Stimulated activated CD8-positive, alpha-beta memory T cell treated with anti-CD3 and anti-CD28 coated beads, Interleukin-7, amount 100 ng/mL, for 1 hour (primary cell): ENCODE measurements at places on chromosomes 5 and 9.

- DNase-seq: no peak
Observed at GRCh38 chr9:1522219-1522767, 472.1 kb downstream of the DMRT2 start.

DNA sequence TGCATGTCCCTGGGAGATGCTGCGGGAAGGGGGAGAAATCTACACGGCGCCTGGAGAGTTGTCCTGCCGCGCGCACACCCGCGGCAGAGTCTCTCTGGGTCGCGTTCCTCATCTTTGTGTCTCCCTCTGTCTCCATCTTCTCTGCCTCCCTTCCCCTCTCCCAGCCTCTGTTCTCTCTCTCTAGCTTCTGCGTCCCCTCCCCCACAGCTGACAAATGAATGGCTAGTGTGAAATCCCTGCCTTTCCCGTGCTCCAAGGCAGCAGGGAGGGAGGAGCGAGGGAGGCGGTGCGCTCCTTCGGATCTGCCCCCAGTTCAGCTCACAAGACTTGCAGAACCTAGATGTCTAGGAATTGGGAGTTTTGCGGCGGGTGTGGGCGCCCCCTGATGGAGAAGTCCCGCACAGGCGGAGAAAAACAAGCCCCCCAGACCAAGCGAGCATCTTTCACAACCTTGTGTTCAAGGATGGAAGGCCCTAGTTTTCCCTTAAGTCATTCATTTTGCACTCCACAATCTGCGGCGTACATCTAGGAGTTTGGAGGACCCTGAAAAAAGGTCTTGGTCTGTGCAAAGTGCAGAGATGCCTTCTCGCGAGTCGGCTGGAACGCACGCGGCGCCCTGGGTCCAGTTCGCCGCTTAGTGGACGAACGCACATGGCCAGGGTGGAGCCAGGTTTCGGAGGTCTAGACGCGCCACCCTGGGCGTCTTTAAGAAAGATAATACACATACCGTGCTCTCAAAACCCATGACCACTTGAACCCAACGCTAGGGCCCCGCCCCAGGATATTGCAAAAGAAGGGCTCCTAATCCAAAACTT lies 2.0 kb downstream of the VCAN start:
- no peak for DNase-seq

DNA sequence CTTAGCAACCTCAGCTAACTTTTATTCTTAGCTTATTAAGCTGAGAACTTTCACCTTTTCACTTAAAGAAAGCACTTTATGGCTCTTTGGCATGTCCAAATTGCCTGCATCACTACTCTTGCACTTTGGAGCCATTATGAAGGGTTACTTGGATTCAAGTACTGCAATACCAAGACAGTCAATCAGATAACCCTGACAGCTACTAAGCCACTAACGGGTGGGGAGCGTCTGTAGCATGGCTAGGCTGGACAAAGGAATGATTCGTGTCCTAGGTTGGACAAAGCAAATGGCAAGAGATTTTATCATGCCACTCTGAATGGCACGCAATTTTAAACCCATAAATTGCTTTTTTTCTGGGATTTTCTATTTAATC lies 39.6 kb downstream of the TRPM6 start:
- no peak for DNase-seq

- DNase-seq: no peak
Observed at GRCh38 chr5:161740433-161740832, 54.9 kb downstream of the GABRA6 start.

DNA sequence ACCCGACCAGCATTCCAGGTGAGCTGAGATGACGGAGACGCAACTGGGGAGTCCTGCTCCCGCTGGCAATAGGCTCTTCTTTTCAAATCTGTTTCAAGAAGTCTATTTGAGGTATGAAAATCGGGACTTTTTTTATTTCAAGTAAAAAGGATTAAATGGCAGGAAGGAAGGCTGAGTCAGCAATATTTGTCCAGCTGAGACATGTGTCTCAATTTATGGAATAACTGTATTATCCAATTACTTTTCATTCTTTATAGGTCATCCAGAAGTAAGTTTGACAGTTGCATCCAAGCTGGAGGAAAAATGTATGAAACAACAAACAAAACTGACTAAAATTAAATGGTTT lies 221.1 kb downstream of the NR2F1-AS1 start:
- no peak for DNase-seq

DNA sequence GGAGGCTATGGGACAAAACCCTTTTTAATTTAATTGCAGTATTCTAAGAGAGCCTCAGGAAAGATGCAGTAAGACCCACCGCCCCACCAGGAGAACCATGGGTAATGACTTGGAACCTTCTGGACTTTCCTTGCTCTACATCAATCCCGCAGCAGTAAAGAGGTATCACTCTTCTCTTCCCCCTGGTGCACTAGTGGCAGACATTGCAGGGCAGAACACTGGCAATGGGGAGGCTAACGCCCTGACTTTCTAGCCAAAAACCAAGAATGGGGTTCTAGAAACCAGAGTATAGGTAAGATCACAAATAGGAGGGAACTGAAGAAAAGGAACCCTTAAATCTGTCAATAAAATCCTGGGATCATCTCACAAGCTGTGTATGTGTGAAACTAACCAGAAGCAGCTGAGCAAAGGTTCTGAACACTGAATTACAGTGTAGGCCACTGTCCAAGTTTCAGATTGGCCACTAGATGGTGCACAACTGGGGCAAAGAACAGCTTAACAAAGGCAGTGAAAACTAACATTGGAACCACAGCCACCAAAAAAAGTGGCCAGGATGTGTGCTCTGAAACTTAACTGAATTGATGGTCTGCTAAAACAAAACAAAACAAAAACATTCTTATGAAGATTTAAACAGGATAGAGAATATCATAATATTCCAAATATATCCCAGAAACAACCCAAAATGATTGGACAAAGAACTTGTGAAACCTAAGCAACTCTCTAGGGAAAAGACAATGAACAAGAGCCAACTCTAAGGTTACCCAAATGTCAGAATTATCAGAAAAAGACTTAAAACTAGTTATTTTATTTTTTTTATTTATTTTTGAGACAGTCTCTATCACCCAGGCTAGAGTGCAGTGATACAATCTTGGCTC lies 6.6 kb upstream of the FAM151B start:
- DNase-seq: no peak

- no peak for DNase-seq
Observed at GRCh38 chr9:37966412-37967013, 62.6 kb upstream of the SLC25A51 start.

DNA sequence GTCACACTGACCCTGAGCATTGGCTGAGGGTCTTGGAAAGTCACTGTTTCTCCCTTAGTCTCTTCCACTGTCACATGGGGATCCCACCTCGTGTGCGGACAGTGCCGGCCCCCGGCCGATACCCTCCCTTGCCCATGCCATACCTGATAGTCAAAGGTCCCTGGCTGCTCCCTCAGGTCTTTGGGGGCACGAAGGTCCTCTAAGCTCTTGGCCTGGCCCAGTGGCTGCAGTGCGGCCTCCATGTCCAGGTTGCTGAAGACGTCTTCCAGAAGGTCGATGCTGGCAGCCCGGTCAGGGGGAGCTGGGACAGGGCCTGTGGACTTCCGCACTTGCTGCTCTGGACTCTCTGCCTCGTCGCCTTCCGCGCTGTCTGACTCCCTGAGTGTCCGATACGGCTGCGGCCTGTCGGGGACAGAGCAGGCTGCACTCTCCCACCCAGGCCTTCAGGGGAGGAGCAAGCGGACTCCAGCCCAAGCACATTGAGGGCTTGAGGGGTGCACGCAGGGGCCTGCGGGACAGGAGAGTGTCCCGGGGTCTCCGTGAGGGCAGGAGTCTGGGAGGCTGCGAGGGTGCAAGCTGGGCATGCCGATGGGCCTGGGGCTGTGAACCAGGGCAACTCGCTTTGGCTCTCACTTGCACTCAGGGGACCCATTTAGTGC lies 27.6 kb downstream of the CRB2 start:
- no peak for DNase-seq

DNA sequence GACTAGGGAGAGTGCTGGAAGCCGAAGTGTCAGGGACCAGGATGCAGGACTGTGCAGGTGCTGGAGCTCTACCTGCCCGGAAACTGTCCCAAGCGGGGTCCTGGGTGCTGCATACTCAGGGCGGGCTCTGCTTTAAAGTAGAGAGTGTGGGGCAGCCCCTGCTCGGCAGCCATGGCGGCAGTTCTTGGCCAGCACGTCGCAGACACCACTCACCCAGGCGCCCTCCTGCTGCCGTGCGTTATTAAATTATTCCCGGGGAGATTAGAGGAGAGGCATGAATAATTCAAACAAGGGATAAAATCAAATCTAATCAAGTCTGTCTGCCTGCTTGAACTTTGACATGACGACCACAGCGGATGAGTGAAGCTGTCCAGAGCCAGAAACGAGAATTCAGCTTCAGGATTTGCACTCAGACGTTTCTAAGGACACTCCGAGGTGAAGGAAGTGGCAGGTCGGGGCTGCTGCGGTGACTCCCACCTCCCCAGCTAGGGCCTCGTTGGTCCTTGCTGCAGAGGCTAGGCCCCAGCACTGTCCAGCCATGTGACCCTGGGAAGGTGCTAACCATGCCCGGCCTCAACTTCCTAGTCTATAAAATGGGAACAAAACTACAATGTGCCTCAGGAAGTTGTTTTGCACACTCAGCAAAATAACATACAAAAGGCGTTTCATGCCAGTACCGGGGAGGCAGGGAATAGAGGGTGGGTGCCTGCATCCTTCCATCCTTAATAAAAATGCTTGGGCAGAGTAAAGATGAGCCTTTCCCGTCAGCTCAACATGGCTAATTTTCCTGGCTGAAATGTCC lies 91.3 kb upstream of the ADAMTS2 start:
- no peak for DNase-seq

DNA sequence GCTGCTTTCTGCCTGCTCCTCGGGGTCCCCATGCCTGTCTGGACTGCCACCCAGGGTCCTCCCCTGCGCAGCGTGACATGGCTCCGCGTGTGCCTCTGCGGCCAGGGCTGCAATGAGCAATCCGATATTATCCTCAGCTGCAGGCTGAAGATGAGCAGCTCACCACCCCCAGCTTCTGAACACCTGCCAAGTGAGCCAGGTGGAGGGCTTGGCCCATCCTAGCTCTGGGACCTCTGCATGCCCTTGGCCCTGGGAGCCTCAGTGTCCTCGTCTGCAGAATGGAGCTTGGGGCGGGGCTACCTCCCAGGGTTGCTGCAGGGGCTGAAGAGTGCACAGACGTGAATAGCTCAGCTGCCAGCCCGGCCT lies 4.1 kb upstream of the MYMK start:
- no peak for DNase-seq

GRCh38 chr9:129002992-129003391 lies 25.1 kb downstream of the SH3GLB2 start:
- DNase-seq: no peak

GRCh38 chr5:52856564-52856963 lies 68.8 kb downstream of the ITGA1 start:
- DNase-seq: no peak

DNA sequence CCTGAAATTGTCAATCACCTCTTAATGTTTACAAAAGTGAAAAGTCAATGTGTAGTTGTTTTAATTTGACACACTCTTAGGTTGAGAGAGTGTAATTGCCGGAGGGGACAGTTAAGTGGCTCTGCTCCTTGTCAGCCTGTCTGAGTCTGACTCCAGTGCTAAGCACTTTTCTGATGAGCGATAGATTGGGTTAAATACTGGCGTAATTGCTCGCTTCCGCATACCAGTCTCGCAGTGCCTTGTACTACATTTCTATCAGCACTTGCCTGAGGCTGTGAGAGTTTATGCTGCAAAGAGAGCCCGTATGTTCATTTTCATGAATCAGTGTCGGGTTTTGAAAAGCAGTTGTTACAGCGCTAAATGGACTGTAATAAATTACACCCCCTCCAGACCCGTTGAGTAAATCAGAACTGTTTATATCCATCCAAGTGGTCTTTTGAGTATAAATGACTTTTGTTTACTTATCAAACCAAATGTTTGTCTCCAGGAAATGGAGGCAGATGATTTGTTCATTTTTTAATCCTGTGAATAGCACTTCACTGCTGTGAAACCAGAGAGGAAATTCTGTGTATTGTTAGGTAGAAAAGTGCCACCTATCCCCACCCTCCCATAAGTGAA lies 41.0 kb upstream of the DMRT3 start:
- no peak for DNase-seq

DNA sequence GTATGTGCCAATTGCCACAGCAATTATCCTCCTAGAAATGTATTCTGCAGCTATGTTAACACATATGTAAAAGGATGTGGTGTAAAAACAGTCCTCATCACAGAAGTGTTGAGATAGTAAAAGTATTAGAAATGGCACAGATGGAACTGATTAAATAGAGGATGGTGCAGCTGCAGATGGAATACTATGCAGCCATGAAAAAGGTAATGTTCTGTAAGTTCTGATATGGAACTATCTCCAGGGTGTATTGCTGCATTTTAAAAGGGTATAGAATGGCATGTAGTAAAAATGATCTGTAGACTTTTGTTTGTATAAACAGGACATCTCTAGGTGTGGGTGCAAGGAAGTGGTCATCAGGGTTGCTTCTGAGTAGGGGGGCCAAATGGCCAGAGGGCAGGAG lies 63.0 kb upstream of the PHYKPL start:
- DNase-seq: no peak
